ENCODE measurements at places on chromosomes 3 and 15.

- DNase-seq, result no peak
Measured at GRCh38 chr3:41974223-41974622, 12.3 kb upstream of the ULK4 start.

DNA sequence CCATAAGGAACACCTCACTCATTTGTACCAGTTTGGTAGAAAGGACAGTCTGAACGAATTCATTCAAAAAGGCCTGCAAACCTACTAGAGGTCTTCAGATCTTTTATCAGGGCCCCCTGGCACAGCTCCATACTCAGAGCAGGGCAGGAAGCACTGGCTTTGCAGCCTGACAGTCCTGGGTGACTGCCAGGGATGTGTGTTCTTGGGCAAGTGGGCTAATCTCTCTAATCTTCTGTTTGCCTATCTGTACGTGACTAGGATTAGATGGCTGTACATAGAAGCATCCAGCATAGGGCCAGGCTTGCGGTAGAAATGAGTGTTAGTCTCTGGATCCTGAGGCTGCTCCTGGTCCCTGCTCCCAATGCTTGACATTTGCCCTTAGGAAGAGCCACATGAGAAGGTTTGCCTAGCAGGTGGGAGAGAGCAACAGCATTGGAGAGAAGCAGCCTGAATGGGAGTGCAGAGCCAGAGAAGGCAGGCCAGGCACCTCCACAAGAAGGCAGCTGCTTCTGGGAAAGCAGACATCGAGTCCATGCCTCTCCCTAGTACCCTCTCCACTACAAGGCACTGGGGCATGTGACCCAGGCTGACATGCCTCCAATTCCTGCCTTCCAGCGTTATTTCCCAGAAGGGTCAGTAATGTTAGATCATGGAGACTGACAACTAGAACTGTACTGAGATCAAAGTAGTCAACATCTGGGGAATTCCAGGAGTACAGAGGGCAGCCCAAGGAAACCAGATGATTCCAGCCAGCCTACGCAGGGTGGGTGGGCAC lies 1.0 kb upstream of the CXCR6 start:
- DNase-seq, result no peak

- DNase-seq, result no peak
Measured at GRCh38 chr3:101102678-101103296, 109.6 kb upstream of the ABI3BP start.

- DNase-seq, result no peak
Measured at GRCh38 chr3:5136211-5136918, 14.3 kb downstream of the ARL8B start.

- no peak for DNase-seq
Measured at GRCh38 chr3:118675305-118675704, 359.3 kb downstream of the IGSF11 start.

- no peak for DNase-seq
Measured at GRCh38 chr15:31349233-31350141, 22.9 kb downstream of the KLF13 start.
